ENCODE measurements at places on chromosomes 5 and 9. TPM values are rescaled to one million over a fixed set of nuclear protein-coding genes. Genes with fewer than 3 reads are reported as not detected.

GRCh38 chr9:35044071-35044470, 28.4 kb downstream of the VCP start:
- H3K36me3 ChIP-seq = peaks cover 21% of the 10 kb centered on the region
- no peaks in the 10 kb centered on the region for H3K27me3 ChIP-seq
- no peaks in the 10 kb centered on the region for H3K4me1 ChIP-seq

The HABP4 gene
- 16.5 TPM for total RNA-seq

The SPINK4 gene
- not detected for total RNA-seq

GRCh38 chr5:172793577-172794488, 22.8 kb upstream of the DUSP1 start:
- peak overlapping the region; percentile 91 for H3K27ac ChIP-seq
- peaks cover 79% of the 10 kb centered on the region for H3K4me1 ChIP-seq
- H3K27me3 ChIP-seq = no peaks in the 10 kb centered on the region
- no peak overlapping the region for H3K4me3 ChIP-seq
- DNase-seq = no peak

The PCDHA1 gene
- total RNA-seq = not detected

GRCh38 chr9:73131461-73131860, 20.2 kb upstream of the ANXA1 start:
- peaks cover 18% of the 10 kb centered on the region for H3K4me1 ChIP-seq
- H3K27ac ChIP-seq = peak overlapping the region; percentile 96
- H3K36me3 ChIP-seq = no peaks in the 10 kb centered on the region

GRCh38 chr5:137218896-137219295, 280.2 kb downstream of the SPOCK1 start:
- H3K27me3 ChIP-seq = no peaks in the 10 kb centered on the region
- H3K36me3 ChIP-seq = no peaks in the 10 kb centered on the region
- no peak for DNase-seq
- no peak overlapping the region for H3K27ac ChIP-seq
- no peak overlapping the region for H3K4me3 ChIP-seq
- H3K4me1 ChIP-seq = peaks cover 23% of the 10 kb centered on the region

- no peaks in the 10 kb centered on the region for H3K4me1 ChIP-seq
These were observed 118.4 kb downstream of the MARCHF11 start for GRCh38 chr5:16061163-16061562.

The ELOVL7 gene
- total RNA-seq = 0.47 TPM

DNA sequence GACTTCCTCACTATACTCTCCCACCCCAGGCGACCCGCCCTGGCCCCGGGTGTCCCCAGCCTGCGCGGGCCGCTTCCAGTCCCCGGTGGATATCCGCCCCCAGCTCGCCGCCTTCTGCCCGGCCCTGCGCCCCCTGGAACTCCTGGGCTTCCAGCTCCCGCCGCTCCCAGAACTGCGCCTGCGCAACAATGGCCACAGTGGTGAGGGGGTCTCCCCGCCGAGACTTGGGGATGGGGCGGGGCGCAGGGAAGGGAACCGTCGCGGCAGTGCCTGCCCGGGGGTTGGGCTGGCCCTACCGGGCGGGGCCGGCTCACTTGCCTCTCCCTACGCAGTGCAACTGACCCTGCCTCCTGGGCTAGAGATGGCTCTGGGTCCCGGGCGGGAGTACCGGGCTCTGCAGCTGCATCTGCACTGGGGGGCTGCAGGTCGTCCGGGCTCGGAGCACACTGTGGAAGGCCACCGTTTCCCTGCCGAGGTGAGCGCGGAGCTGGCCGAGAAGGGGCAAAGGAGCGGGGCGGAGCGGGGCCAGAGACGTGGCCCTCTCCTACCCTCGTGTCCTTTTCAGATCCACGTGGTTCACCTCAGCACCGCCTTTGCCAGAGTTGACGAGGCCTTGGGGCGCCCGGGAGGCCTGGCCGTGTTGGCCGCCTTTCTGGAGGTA, 2.1 kb downstream of the CA9 start:
- H3K4me3 ChIP-seq = peak overlapping the region; percentile 38
- no peak overlapping the region for H3K27ac ChIP-seq
- peaks cover 44% of the 10 kb centered on the region for H3K4me1 ChIP-seq

- peak overlapping the region; percentile 97 for H3K27ac ChIP-seq
- H3K27me3 ChIP-seq = peaks cover 5% of the 10 kb centered on the region
- H3K4me1 ChIP-seq = peaks cover 23% of the 10 kb centered on the region
- peak overlapping the region; percentile 91 for H3K4me3 ChIP-seq
- no peak for DNase-seq
These were observed 782 bp upstream of the SKP1 start for GRCh38 chr5:134177369-134178095.

- DNase-seq = no peak
- H3K36me3 ChIP-seq = no peaks in the 10 kb centered on the region
- H3K4me3 ChIP-seq = no peak overlapping the region
- H3K27ac ChIP-seq = peak overlapping the region; percentile 74
These were observed 2.8 kb upstream of the ADRA1B start for GRCh38 chr5:159913501-159913900.

- no peak overlapping the region for H3K4me3 ChIP-seq
- no peaks in the 10 kb centered on the region for H3K36me3 ChIP-seq
- peak overlapping the region; percentile 15 for H3K27ac ChIP-seq
- DNase-seq = no peak
These were observed 17.8 kb upstream of the TRAF1 start for GRCh38 chr9:120944434-120944843.

DNA sequence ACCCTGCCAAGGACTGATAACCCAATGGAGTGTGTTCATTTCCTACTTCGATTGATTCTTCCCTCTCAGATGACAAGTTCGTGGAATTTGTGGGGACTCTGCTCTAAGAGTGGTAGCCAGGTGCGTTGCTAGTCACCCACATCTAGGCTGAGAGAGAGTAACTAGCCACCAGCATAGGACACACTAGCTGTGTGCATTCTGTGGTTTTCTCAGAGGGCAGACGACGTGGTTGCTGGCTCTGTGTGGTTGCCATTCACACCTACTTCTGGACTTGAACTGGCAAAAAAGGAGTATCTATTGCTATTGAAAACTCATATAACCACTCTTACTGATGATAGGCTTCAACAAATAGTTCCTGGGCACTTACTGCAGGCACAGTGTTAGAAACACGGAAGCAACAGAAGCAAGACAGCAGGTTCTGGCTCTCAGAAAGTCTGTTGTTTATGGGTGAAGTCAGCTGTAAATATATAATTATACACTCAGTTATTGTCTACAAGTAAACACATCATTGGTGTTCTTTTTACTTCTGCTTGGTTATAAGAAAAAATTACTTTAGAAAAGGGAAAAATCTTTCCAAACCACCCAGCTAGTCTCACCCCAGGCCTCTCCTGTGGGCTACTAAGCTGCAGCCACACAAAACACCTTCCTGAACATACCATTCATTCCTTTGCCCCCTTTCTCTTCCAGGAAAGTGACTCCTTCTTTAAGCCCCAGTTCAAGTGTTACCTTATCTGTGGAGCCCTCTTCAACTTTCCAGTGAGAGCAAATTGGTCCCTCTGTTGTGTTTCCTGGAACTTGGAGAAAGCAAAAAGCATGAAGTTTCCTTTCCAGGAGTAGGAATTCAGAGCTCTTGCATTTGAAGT, 151.1 kb upstream of the HAPLN1 start:
- H3K27me3 ChIP-seq = no peaks in the 10 kb centered on the region
- H3K27ac ChIP-seq = no peak overlapping the region
- H3K4me3 ChIP-seq = no peak overlapping the region
- no peaks in the 10 kb centered on the region for H3K36me3 ChIP-seq
- no peaks in the 10 kb centered on the region for H3K4me1 ChIP-seq

The GPR150 gene
- 0.16 TPM for total RNA-seq

- H3K4me3 ChIP-seq = no peak overlapping the region
- no peaks in the 10 kb centered on the region for H3K27me3 ChIP-seq
- DNase-seq = no peak
- no peak overlapping the region for H3K27ac ChIP-seq
- H3K4me1 ChIP-seq = no peaks in the 10 kb centered on the region
- peaks cover 56% of the 10 kb centered on the region for H3K36me3 ChIP-seq
These were observed 22.4 kb upstream of the MRNIP start for GRCh38 chr5:179880848-179881590.

The MLANA gene
- not detected for total RNA-seq

DNA sequence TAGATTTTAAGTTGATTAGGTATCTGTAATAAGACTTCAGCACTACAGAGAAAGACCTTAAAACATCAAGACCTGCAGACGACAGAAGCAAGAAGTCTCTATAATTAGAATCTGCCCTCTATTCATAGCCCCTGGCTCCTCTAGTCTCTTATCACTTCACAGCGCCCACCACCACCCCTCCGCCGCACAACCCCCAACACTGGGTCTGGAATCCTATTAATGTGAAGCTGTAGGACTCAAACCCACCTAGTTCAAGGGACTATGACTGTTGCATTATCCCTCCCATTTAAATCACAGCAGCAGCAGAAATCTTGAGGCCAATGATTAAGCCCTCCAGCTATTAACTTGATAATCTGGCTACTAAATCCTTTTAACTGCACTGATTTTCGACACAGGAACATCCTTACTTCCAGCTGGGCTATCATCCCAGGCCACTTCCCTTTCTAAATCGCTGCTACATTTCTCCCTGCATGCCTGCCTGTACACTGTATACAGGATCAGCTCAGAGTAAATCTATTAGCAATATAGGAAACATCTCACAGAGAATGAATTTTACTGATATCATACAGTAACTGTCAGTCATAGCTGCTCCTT, 159.5 kb upstream of the GRAMD2B start:
- H3K27ac ChIP-seq = no peak overlapping the region
- no peak for DNase-seq
- H3K4me3 ChIP-seq = no peak overlapping the region
- H3K4me1 ChIP-seq = peaks cover 20% of the 10 kb centered on the region
- H3K27me3 ChIP-seq = peaks cover 7% of the 10 kb centered on the region

The AJM1 gene
- total RNA-seq = 4.5 TPM

DNA sequence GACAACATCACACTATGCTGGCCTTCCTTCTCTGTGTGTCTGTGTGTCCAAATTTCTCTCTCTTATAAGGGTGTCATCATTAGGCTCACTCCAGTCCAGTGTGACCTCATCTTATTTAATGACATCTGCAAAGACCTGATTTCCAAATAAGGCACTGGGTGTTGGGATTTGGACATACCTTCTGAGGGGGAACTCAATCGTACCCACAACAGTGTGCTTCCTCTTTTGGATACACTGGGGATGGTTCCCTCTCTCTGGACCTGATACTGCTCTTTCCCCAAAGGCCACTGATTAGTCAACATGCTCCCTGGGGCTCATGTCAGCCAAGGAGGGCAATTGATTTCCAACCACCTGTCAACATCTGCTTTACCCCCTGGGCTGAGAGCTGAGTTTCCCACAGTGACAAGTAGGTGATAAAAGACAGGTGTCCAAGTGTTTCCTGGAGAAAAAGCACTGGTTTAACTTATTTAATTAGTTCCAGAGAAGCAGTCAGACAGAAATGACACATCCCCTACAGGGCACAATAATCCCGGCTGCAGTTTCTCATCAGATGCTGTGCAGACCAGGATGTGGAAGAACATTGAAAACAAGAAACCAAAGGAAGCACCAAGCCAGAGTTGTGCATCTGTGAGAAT, 17.8 kb upstream of the CEP72 start:
- H3K27me3 ChIP-seq = peaks cover 57% of the 10 kb centered on the region
- no peaks in the 10 kb centered on the region for H3K4me1 ChIP-seq
- no peaks in the 10 kb centered on the region for H3K36me3 ChIP-seq
- no peak overlapping the region for H3K27ac ChIP-seq

DNA sequence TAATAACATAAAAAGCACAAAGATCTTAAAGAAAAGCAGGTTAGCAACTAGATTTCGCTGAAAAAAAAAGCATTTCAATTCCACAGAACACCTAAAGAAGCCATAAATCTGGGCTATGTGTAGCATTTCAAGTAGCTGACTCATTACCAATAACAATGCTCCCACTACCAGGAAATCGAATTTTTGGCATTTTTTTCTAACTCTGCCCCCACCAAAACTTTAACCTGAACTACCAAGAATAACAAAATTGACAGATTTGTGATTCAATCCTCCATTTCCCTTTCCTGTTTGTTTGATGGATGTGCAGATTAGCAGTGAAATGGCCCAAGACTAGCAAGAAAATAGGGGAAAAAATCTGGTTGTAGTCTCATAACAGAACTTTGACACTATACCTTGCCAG, 180.2 kb downstream of the RASEF start:
- no peaks in the 10 kb centered on the region for H3K27me3 ChIP-seq
- H3K4me3 ChIP-seq = no peak overlapping the region
- no peak overlapping the region for H3K27ac ChIP-seq
- no peaks in the 10 kb centered on the region for H3K4me1 ChIP-seq

DNA sequence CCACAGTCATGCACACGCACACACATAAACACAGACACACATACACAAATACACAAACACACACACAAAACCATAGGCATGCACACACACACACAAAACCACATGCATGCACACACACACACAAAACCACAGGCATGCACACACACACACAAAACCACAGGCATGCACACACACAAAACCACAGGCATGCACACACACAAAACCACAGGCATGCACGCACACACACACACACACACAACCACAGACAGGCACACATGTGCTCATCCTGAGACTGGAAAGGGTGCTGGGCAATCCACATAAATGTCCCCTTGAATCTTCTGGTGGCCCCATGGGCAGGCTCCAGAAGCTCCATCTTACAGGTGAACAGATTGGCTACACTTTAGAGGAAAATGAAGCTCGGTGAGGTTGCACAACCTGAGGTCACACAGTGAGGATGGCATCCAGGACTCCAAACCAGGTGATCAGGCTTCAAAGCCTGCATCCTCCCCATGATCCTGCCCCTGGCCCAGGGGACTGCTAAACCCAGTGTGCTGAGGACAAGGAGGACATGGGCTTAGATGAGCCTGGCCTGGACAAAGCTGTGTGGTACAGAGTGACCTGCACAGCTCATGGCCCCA, 144.8 kb downstream of the GADD45G start:
- DNase-seq = no peak
- no peak overlapping the region for H3K27ac ChIP-seq
- H3K4me3 ChIP-seq = no peak overlapping the region
- no peaks in the 10 kb centered on the region for H3K4me1 ChIP-seq

The ACTBL2 gene
- total RNA-seq = not detected

- peaks cover 84% of the 10 kb centered on the region for H3K27me3 ChIP-seq
- no peaks in the 10 kb centered on the region for H3K4me1 ChIP-seq
- DNase-seq = no peak
- H3K36me3 ChIP-seq = no peaks in the 10 kb centered on the region
- no peak overlapping the region for H3K27ac ChIP-seq
These were observed 135.7 kb upstream of the PITX1 start for GRCh38 chr5:135169753-135170152.

- H3K36me3 ChIP-seq = no peaks in the 10 kb centered on the region
- H3K27me3 ChIP-seq = no peaks in the 10 kb centered on the region
These were observed 627.1 kb downstream of the PDE4D start for GRCh38 chr5:59266410-59266809.

The HAVCR1 gene
- not detected for total RNA-seq

GRCh38 chr5:151150471-151151262, 6.9 kb downstream of the ANXA6 start:
- H3K36me3 ChIP-seq = peaks cover 4% of the 10 kb centered on the region
- DNase-seq = no peak
- peaks cover 50% of the 10 kb centered on the region for H3K4me1 ChIP-seq
- peak overlapping the region; percentile 93 for H3K27ac ChIP-seq

- peak overlapping the region; percentile 7 for H3K27ac ChIP-seq
- no peaks in the 10 kb centered on the region for H3K27me3 ChIP-seq
- no peak overlapping the region for H3K4me3 ChIP-seq
- H3K36me3 ChIP-seq = peaks cover 18% of the 10 kb centered on the region
- DNase-seq = no peak
These were observed 15.1 kb downstream of the PDLIM4 start for GRCh38 chr5:132272311-132273210.

The PHYHD1 gene
- total RNA-seq = 4.6 TPM
